ENCODE measurements at places on chromosomes 7 and 10.

GRCh38 chr10:97647556-97647955 lies 7.1 kb downstream of the PI4K2A start:
- DNase-seq = no peak

- no peak for DNase-seq
Observed at GRCh38 chr7:64999165-65000004, 7.1 kb downstream of the ERV3-1 start.

GRCh38 chr7:102012941-102013461 lies 195.6 kb downstream of the CUX1 start:
- no peak for DNase-seq

DNA sequence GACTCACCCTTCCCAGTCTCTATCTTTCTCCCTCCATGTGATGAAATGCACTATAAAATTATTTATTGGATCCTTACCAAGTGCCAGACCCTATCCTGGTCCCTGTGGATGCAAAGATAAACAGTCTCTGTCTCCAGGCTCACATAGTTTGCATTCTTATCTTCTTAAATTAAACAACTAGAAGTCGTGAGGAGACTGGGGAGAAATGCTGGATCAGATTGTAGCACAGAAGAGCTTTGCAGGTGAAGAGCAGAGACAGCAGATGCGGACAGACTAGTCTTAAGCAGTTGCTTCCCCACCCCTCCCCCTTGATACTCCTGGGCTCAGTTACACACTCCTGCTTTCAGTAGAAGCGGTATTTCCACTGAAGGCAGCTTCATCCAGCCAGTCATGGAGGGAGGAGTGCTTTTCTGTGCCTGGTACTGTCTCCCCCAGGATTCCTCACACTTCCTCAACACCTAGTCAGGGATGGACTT lies 20.8 kb upstream of the CDK1 start:
- DNase-seq = no peak

DNA sequence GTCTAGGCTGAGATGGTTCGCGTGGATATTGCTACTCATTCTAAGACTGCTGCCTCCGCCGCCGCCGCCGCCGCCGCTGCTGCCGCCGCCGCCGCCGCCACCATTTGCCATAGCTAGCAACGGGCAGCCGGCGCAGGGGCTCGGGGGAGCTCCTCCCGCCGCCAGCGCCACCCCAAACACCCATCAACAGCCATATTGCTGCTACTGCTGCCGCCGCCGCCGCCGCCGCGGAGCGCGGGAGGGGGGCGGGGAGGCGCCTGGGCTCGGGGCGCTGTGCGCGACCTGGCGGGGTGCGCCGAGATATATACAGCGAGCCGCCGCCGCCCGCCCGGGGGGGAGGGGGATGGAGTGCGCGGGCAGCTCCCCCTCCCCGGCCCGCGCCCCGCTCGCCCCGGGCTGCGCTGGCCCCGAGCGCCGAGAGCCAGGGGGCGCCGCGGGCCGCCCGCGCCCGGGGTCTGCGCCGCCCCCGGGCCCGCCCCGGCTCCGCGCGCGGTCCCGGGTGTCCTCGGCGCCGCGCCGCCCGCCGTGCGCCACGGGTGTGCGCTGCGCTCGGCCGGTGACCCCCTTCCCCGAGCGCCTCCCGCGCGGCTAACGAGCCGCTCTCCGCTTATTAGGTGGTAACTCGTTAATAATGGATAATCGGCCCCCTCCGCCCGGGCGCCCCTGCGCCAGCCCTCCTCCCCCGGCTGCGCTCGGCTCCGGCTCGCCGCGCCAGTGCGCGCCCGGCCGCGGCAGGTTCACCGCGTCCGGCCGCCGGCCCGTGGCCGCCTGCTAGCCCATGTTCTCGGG lies at the start of gene KCNMA1:
TSS of gene KCNMA1 (minus strand) at position 277 of the 789 bp plus-strand sequence.
- no peak for DNase-seq

DNA sequence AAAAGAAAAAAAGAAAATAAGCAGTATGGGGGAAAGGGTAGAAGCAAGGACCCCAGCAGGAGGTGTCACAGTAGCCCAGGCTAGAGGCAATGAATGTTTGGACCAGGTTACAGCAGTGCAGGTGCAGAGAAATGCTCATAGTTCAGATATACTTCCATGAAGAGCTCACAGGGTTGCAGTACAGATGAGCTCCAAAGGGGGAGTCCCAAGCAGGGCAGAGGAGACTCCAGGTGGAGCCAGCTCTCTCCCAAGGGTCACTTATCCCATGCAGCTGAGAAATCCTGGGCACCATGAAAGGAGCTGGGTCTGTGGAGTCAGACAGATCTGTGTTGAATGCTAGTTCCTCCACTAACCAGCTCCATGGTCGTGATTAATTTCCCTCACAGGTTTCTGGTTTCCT lies 174.9 kb downstream of the C7orf25 start:
- DNase-seq = no peak

DNA sequence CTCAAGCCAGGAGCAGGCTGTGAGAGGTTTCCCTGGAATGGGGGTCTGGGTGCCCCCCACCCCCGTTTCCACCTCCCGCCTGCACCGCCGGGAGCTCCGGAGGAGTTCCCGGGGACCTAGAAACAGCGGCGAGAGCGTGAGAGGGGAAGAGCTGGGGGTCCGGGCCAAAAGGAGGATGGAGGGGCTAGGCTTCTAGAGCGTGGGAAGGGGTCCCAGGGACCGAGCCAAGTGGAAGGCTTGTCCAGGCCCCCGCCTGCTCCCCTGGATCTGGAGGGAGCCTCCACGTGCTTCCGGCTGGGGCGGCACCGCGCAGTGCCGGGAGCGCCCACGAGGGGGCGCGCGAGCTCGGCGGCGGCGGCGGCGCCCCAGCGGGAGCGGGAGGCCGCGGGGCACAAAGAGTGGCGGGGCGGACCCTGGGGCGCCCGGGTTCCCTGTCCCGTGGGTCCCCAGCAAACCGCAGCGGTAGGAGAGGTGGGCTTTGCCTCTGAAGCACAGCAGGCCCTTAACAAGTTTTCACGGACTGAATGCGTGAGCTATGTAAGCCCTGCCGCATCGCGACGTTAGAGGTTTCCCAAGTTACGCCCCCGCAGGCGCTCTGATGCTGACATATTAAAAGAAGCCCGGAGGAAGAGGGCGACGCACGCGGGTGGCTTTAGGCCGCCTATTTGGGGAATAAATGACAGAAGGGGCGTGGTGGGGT lies 104.4 kb upstream of the LRRC4 start:
- DNase-seq = no peak

DNA sequence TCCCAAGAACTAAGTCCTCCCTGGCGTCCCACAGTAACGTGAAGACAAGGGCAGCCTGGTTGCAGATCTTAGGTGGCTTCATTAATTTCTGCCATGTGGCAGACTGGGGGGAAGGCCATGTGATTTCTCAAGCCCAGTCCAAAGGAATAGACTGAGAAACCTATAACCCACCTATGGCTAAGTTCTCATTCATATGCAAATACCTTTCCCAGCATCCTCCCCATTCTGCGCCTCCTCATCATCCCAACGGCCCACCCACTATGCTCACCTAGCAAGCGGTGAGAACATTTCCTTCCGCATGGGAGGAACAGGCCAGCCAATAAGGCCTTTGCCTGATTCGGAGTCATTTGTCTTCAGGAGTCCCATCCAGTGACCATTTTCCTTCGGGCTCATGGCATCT lies 8.2 kb upstream of the CLEC2L start:
- DNase-seq = no peak

DNA sequence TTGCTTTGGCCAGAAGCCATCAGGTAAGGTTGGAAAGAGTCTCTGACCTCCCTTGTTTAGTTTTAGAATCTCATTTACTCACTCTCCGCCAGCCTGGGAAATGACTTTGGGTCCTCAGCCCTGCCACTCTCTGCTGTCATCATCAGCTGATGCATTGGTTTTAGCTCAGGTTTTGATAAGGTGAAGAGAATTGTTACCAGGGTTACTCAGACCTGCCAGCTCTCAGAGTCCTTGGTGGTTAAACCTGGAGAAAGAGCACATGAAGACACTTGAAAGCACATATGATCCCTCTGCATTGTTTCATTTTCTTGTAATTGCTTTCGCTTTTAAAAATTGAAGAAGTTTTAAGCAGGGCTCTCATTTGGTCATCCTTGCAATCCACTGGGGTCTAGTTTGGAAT lies 4.0 kb upstream of the CROT start:
- no peak for DNase-seq

DNA sequence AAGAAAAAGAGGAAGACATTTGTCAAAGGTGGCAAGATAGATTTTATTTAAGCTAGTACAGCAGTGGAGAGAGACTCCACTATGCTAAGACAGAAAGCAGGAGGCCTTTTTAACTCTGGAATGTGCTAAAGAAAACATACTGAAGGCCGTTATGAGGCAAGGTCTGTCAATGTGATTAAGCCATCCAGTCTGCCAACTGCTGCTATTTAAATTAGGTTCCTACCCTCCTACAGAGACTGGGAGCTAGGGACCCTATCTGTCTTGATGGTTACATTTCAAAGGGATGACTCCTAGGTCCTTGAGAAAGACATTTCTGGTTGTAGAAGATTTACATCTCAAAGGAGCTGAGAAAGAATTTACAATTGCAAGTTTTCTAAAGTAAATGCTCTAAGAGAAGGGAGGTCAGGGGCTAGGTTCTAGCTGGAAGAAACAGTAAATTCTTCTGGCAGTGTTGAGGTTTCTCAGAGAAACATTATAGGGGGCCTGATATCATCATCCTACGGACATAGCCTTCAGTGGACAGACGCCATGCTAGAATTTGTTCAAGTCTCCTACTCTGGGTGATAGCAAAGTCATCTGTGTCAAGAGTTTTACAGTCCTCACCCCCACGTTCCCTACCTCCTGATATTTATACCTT lies 211.6 kb downstream of the PHF14 start:
- DNase-seq = no peak

DNA sequence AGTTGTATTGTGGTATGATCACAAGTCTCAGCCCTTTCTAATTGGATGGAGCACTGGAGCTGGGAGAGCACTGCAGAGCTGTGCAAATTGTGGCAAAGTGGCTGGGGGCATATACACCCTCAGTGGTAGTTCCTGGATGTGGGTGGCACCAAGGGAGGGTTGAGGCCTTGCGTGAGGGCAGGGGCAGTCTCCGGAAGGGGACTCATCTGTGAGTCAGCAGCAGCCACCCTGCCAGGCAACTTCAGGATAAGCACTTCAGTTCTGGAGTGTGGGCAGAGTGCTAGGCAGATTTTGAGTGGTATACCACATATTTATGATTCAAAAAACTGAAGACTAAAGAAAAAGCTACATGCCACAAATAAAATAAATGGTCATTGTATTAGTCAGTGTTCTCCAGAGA lies 210.5 kb downstream of the ETV1 start:
- DNase-seq = no peak

- no peak for DNase-seq
Observed at GRCh38 chr10:65754112-65754511, 1171.7 kb upstream of the LRRTM3 start.

- DNase-seq = no peak
Observed at GRCh38 chr7:151637781-151638261, 118.1 kb upstream of the RHEB start.

DNA sequence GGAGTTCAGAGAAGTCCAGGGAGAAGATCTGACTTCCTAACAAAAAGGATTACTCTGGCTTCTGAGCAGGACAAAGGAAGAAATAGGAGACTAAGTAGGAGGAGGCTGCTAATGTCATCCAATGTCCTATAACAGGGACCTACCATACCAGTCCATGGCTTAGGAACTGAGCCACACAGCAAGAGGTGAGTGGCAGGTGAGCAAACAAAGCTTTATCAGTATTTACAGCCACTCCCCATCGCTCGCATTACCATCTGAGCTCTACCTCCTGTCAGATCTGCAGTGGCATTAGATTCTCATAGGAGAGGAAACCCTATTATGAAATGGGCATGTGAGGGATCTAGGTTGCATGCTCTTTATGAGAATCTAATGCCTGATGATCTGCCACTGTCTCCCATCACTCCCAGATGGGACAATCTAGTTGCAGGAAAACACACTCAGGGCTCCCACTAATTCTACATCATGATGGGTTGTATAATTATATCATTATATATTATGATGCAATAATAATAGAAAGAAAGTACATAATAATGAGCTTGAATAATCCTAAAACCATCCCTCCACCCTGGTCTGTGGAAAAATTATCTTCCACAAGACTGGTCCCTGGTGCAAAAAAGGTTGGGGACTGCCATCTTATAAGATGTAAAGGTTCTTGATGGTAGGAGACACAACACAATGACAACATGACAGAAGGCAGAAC lies 487.4 kb downstream of the PLXDC2 start:
- no peak for DNase-seq

- DNase-seq = no peak
Observed at GRCh38 chr10:36092116-36092515, 450.0 kb upstream of the FZD8 start.

DNA sequence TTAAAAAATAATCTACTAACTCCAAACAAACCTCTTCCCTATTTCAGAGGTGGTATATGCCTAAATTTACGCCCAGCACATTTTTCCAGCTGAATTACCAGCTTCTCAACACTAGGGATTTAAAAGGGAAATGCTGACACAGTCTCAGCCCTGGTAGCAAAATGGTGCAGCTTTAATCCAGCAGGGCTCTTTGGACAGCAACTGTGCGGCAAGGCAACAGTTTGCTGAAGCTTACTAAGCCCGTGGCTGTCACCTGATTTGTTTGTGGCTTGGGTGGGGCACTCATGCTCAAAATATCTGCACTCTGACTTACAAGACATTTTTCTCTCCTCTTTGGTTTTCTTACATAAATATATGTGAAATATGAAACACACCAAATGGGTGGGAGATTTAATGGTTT lies 206.7 kb downstream of the POU6F2 start:
- DNase-seq = no peak

GRCh38 chr7:17771901-17772408 lies 168.3 kb downstream of the SNX13 start:
- no peak for DNase-seq

DNA sequence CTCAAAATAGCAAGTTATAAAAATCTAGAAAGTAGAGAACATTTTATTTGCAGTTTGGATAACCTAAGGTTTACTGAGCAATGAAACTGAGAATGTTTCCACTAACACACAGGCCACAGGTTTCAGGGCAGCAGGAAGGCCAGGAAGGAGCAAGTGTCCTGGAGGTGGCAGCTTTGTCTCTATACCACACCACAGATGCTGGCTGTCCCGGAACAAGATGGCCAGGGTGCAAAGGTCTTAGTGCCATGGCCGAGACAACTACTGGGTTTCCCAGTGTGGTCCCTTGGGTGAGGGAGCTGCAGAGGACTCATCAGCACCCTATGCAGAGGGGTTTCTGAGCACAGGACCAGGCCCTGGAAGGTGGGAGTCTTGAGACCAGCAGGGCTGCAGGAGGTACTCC lies 92.0 kb downstream of the CTBP2 start:
- no peak for DNase-seq

DNA sequence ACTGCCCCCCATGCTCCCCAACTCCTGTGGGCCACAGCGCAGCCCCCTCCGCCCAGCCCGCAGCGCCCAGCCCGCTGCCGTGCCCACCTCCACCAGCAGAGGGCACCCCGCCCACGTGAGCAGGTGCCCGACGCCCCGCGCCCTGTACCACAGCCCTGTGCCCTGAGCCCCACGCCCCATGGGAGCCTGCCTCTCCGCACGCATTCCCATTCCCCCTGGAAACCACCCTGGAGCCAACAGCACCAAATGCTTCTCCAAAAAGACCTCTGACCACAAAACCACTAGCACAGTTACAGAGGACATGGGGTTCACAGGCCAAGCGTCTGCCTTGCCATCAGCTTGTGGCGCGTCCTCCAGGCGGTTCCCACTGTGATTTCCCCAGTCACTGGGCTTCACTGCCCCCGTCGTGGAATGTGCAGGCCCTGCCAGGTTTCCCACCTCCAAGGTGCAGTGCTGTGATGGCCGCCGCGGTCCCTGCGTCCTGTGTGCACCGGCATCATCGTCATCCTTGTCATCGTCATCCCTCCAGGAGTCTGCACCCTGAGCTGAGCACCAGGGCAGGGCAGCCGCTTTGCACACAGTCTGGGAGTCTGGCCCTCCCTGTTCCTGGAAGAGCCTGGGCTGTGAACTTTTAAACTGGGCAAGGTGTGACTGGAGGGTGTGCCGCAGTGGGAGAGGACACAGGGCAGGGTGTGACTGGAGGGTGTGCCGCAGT lies 61.7 kb downstream of the PWWP2B start:
- DNase-seq = no peak

Measured in cortex of kidney (tissue), 1 donor.